ENCODE measurements at places on chromosomes 7 and 10.

DNA sequence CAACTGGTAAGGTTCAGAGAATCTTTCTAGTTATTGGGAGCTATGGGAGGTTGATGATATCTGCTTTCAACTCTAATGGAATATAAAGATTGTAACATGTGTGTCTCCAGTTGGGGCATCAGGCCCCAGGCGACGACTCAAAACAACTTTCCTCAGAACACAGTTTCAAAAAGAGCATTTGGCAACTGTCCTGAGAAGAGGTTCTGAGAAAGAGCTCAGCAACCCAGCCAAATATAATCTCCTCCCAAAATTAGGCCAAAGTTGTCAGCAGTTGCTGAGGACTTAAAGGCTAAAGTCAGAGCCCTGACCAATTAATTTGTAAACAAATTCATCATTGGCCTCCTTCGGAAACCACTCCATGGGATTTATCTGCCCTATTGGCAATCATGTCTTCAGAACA is 251.1 kb upstream of the NFE2L3 start:
- no peak for DNase-seq

- peak; percentile 18 for DNase-seq
Observed at GRCh38 chr7:77759294-77759889, 38.8 kb downstream of the TMEM60 start.

GRCh38 chr10:100889546-100889945 is 23.2 kb upstream of the SLF2 start:
- no peak for DNase-seq

- no peak for DNase-seq
Observed at GRCh38 chr10:88916986-88917385, 35.6 kb downstream of the ACTA2 start.

DNA sequence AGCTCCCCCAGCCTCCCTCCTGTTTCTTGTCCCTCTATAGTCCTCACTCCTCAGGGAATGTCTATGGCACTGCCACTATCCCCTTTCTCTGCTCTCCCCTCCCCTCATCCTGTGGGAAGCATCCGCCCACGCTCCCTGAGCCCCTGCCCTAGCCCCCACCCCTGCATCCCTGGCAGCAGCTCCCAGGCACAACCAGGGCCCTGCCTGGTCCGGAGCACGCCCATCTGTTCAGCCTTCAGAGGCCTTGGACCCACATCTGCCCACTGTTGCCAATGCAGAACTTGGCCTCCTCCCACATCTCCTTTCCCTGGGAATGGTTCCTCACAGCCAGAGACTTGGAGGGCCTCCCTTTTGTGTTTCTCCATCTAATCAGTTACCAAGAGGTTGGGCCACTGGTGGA is 20.4 kb upstream of the TBRG4 start:
- DNase-seq = no peak

- DNase-seq = no peak
Observed at GRCh38 chr7:29976266-29976665, 13.3 kb downstream of the SCRN1 start.

GRCh38 chr7:47583739-47584535 is 2.0 kb upstream of the TNS3 start:
- DNase-seq = no peak

DNA sequence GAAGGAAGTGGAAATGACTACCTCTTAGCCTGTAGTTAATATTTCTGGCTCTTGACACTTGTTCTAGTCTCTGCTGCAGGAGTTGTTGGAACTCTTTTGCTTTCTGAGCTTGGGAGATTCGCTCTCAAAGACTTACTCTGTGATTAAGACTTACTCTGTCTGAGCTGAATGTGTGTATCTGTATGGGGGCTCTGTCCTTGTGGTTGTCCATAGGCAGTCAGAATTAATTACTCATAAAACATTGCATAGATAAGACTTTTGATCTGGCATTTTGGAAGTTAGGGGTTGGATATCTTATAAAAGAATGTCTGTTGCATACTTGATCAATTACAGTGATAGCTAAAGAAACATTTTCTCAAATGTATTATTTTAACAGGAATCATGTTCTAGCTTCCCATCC is 199.2 kb upstream of the KIAA1217 start:
- no peak for DNase-seq

DNA sequence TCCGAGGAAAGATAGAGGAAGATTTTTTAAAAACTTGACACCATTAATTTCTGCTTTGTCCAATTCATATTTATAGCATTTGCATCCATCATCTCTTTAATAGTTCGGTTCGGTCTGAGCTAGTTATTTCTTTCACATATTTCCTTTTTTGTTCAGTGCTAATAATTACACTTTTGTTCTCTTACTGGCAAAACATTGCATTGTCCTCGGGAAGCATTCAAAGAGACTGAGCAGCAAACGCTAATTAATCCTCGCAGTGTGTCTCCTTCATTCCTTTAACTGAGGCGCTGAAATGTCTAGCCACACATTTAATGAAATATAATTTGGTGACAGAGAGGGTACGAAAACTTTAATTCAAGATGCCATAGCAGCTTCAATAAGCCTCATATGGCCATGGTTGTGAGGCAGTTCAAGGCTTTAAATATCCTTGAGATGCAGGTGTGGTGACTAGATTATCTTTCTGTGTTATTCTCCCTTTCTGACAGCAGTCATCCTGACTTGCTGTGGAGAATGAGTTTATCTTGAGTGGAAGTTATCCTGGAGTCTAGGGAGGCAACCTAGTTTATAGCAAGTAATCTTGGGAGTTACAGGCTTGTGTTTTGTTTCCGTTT is 431.4 kb downstream of the SDK1 start:
- no peak for DNase-seq

DNA sequence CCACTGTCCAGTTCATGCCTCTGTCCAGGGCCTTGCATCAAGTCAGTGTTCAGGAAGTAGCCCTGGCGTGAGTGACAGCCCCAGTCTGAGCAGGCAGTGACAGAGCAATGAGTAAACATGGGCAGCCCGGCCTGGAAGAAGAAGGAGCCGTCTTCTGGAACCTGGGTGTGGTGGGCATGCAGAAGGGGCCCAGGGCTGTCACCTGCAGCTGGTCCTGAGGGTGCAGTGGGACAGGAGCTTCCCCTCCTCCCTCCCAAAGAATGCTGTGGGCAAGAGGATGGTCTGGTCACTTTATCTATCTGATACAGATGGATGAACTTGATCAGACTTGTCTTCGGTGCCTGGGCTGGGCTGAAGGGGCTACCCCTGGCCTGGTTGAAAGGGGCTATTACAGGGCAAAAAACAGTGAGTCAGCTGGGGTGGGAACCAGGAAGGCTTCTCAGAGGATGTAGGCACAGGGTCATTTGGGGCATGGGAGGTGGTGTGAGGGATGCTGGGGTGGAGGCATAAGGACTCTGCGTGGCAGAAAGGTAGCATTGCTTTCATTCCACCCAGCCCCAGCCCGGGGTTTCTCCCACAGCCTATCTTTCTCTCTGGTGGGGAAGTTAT is 42.7 kb upstream of the PPIF start:
- no peak for DNase-seq

DNA sequence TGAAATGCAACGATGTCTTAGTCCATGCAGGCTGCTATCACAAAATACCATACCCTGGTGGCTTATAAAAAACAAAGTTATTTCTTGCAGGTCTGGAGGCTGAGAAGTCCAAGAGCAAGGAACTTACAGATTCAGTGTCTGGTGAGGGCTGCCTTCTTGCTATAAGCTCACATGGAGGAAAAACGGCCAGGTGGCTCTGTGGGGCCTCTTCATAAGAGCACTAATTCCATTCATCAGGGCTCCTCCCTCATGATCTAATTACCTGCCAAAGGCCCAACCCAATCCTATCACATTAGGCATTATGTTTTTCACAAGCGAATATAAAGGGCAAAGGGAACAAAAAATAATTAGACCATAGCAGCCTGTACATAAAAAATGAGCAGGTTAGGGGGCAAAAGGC is 35.4 kb downstream of the PAPSS2 start:
- DNase-seq = no peak

DNA sequence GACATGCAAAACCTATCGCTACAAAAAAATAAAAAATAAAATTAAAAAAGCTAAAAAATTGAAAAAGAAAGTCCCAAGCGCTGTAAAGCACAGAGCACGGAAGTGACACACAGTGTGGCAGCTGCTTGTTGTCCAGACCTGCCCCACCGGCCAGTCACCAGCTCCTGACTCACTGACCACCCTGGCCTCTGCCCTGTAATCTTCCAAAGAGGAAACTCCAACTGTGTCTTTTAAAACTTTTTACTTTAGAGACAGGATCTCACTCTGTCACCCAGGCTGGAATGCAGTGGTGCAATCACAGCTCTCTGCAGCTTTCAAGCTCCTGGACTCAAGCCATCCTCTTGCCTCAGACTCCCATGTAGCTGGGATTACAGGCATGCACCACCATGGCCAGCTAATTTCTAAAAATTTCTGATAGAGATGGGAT is 23.6 kb downstream of the GNA12 start:
- DNase-seq = no peak

- no peak for DNase-seq
Observed at GRCh38 chr10:79944428-79945395, 4.2 kb downstream of the SFTPD start.

DNA sequence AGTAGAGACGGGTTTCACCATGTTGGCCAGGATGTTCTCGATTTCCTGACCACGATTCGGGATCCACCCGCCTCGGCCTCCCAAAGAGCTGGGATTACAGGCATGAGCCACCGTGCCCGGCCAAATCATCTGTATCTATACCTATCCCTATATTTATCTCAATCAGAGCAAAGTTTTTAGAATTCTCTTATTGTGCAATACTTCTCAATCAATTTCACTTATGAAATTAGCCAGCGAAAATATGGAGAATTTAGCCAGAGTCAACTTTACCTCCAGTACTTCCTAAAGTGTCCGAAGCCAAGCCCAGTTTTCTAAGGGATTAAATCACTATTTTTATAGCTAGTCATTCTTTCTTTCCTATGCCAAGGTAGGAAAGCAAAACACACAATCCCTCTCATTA is 319.1 kb upstream of the PFKP start:
- no peak for DNase-seq

DNA sequence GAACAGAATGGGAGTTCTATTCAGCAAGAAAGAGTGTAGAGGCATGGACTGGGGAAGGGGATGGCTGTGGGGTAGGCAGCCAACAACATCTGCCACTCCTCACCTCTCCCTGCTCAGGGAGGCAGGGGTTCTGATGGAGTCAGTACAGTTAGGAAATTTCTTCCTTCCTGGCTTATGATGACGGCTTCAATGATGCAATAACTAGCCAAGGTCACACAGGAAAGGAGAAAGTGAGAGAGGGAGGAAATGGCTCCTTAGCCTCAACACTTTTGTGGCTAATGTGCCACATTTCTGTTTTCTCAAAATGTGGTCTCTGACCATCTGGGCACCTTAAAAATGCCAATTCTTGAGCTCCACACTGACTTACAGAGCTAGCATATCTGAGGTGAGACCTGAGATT is 79.3 kb upstream of the PDZD8 start:
- DNase-seq = no peak

GRCh38 chr10:10830293-10830986 is 187.2 kb upstream of the CELF2 start:
- no peak for DNase-seq

- DNase-seq = no peak
Observed at GRCh38 chr10:31774299-31774900, 154.2 kb downstream of the ARHGAP12 start.

- DNase-seq = no peak
Observed at GRCh38 chr10:26413375-26413774, 24.8 kb upstream of the APBB1IP start.

DNA sequence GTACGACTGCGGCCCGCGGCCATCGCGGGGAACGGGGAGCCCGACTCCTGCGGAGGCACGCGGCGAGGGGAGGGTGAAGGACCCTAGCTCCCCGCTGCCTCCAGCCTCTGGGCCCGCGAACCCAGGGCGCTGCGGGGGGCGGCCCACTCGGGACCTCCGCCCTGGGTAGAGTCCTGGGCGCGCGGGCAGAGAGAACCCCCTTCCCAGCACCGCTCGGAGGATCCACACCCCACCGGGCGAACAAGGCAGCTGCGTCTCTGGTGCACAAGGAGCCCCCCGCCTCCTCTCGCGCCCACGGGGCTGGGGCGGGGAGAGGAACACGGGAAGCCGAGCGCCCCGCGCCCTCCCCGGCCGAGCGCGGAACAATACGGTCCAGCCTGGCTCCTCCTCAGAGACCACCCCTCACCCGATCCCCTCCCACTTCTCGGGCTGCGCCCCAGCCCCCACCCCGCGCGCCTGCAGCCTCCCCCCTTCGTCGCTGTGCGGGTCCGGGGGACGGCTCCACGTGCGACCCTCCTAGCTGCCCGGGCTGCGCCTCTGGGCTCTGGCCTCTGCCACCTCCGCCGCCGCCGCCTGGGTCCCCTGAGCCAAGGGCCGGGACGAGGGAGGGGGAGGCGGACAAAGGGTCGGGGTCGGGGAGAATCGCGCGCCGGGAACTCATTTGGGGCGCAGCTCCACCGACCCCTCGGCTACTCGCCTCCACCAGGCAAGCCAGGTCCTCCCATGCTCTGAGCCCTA is at the start of gene WDR86:
Gene WDR86, minus strand, starts transcription at position 372 of the 738 bp plus-strand sequence. CDS start 449 bp downstream, outside the sequence.
- no peak for DNase-seq

DNA sequence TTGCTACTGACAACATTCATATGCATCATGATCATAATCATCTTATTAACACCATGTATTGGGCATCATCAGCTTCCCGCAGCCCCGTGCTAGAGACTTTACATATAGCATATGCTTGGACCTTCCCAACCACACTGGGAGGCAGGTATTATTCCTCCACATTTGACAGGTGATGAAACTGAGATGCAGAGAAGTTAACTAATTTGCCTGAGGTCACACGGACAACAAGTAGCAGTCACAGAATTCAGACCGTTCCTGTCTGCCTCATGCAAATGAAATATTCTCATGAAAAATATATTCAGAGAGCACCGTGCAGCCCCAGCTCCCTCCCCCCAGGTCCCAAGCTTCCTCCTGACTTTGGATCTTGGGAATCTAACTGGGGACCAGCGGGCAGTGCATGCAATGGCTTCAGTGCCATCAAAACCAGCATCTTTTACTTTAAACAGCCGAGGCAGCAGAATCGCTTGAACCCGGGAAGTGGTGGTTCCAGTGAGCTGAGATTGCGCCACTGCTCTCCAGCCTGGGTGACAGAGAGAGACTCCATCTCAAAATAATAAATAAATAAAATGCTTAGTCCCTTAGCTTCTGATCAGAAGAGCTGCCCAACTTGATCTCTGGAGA is 112.2 kb upstream of the GPR26 start:
- DNase-seq = no peak

- DNase-seq = no peak
Observed at GRCh38 chr10:132399117-132400035, 2.4 kb downstream of the PWWP2B start.

DNA sequence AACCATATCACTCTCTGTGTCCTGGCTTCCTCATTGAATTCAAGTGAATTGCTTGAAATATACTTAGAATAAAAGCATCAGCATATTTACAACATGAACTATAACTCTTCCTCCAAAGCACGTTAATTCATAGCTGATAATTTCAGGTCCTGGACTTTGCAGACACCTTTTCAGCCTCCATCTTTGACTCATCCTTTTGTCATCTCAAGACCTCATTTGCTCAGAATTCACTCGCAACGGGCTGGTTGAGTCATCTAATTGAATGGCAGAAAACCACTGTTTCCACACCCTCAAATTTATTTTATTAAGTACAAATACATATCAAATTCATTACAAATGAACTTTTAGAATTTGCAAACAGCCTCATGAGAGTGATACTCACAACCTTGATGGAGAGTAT is 545.7 kb downstream of the GATA3 start:
- DNase-seq = no peak
